ENCODE measurements at places on chromosomes 3 and 15.

DNA sequence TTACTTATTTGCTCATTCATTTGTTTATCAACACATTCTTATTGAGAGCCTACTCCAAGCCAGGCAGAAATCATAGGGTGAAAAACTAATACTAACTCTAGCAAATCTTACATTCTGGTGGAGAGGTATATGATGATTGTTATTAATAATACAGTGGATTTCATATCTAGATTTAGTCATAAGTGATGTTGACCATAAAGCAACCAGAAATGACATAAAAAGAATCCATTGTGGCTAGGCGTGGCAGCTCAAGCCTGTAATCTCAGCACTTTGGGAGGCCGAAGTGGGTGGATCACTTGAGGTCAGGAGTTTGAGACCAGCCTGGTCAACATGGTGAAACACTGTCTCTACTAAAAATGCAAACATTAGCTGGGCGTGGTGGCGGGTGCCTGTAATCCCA, 26.2 kb upstream of the IL20RB start:
- DNase-seq, result no peak

DNA sequence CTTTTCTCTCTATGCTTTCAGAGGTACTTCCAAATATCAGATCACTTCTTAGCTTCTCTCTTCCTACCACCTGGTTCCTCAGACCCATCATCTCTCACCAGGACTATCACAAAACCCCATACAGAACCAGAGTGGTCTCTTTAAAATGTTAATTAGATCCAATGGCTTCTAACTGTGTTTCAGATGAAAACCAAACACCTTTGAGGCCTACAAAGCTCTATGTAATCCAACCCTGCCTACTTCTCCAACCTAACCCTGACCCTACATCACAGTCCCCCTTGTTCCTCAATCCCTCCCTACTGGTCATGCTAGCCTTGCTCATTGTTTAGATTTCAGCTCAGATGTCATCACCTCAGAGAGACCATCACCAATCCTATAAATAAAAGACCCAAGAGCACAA, 34.8 kb downstream of the SUMF1 start:
- DNase-seq, result no peak

DNA sequence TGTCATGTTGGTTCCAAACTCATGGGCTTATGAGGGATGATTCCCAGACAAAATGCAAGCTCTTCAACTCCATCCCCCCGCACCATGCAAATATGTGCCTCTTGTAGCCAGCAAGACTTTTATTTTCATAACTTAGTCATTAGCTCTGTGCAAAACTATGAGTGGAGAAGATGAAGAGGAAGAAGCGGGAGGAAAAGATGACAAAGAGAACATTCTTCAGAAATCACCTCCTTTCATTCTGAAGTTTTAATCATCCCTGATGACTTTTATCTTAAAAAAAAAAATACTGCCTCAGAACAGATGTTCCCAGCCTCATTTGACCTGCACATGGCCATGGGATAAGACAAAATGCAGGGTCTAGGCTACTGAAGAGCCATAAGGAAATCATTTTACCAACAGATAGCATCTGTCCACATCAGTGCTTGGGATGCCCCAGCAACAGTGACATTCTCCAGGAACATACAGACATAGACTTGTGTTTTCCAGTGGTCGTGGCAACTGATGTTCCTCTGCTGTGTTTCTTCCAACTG, 145.5 kb downstream of the WNT5A start:
- no peak for DNase-seq

GRCh38 chr3:5187920-5188418, 462 bp downstream of the EDEM1 start:
- no peak for DNase-seq

- DNase-seq, result peak; percentile 46
These were observed 2.5 kb upstream of the PLCB2 start for GRCh38 chr15:40310001-40310959.
